ENCODE measurements at places on chromosomes 1 and 21.

DNA sequence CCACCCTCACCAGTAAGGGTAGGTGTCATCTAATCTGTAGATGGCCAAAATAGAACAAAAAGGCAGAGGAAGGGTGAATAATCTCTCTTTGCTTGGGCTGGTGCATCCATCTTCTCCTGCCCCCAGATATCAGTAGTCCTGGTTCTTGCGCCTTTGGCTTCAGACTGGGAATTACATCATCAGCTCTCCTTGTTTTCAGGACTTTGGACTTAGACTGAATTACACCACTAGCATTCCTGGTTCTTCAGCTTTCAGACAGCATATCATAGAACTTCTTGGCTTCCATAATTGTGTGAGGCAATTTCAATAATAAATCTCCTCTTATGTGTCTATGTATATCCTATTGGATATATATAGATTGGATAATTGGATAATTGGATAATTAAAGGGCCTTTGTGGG lies 403.0 kb upstream of the USP24 start:
- DNase-seq: no peak

GRCh38 chr21:32613436-32614043 lies 1.4 kb upstream of the CFAP298 start:
- DNase-seq: no peak

- DNase-seq: no peak
These were observed 7.6 kb upstream of the LYST start for GRCh38 chr1:235874261-235874660.

DNA sequence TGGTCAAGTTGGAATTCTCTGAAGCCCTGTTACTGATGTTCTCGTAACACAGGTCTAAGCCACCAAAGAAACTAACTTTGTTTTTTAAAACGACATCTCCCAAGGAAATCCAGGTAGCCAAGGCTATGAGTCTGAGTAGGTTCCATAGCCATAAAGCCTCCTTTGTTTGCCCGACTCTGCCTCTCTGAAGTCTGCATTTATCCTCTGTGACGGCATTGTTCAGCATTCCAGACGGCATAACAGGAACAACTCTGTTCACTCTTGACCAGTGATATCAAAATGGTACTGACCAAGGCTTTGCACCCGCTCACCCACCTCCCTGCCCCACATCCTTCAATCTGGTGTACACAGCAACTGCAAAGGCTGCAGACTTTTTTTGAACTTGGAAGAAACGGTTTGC lies 14.8 kb downstream of the URB1 start:
- DNase-seq: no peak

GRCh38 chr1:223257856-223258550 lies 106.0 kb downstream of the SUSD4 start:
- DNase-seq: no peak

DNA sequence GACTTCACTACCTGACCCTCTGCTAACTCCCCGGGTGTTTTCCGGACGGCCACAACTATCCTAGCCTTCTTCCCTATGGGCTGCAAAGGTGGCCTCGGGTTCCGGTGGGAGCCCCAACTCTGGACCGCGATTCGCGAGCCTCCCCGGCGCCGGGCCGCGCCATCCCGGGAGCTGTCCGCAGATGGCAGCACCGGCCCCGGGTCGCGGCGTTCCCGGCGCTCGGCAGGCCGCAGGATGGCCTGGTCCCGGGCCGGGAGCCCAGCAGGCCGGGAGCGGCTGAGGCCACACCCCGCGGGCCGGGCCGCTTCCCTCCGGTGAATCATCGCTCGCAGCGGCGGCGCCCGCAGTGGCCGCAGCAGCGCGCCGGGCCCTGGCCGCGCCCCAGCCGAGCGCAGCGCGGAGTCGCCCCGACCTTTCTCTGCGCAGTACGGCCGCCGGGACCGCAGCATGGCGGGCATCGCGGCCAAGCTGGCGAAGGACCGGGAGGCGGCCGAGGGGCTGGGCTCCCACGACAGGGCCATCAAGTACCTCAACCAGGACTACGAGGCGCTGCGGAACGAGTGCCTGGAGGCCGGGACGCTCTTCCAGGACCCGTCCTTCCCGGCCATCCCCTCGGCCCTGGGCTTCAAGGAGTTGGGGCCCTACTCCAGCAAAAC lies at the start of gene CAPN2:
CAPN2 (plus strand) TSS at position 346 of the 656 bp plus-strand sequence; CDS start at position 448, 102 bp downstream.
- DNase-seq: peak; percentile 26

GRCh38 chr21:45516671-45517151 lies 25.5 kb downstream of the SLC19A1 start:
- DNase-seq: no peak

GRCh38 chr1:67144696-67145095 lies 9.9 kb upstream of the C1orf141 start:
- DNase-seq: no peak

DNA sequence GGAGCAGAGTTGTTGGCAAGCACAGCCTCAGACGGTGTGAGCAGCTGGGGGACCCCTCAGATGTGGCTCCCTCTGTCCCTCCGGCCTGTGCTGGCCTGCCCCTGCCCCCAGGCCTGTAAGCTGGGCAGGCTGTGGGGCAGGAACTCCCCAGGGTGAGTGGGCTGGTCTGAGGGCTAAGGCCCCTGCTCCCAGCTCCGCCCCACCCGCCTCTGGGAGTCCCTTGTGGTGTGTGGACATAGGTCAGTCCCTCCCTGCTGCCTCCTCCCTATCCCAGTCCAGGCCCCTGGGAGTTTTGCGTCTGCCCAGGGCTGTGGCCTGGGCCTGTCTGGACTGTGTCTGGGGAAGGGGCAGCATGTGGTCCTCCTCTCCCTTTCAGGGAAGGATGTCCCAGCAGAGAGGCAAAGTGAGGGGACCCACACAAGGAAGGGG lies 3.6 kb upstream of the VWA1 start:
- no peak for DNase-seq

DNA sequence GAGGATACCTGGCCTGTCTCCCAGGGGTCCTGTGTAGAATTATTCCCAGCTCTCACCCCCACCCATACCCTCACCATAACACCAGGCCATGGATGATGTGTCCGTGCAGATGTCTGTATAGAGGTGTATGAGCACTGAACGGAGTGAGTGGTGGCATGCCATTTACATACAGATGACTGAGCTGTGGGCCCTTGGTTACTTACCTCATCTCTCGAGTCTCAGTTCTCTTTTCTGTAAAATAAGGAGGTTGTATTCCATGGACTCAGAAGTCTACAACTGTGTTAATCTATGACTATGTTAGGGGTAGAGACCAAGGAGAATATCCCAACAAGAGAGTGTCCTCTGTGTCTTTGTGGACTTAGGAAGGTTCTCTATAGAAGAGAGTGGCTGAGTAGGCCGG lies 65.6 kb upstream of the CD1D start:
- DNase-seq: no peak

DNA sequence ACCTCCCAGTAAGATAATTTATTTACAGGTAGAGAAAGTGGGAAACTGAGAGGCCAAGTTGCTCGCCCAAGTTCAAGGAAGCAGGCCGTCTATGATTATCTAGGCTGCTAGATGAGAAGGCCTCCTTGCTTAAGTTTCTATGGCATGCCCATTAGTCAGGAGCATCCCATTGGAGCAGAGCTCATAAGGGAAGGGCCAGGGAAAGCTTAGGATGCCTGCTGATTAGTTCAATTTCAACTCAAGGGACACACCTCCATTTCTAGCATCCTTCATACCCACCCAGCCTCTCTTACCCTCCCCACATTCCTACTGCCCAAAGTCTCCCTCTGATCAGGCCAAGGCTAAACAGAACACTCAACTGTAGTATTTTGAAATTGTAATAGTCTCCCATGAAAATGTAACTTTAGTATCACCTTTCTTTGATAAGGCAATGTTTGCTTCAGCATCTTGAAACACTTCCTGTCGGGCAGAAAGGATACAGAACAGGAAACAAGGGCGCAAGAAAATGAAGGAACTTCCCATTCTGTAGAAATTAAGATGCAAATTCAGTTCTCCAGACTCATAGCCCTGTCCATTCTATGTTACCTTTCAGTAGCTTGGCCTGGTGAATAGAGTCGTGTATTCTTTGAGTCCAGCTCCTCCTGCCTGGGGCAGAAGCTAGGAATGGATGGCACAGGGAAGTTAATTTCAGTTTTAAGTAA lies 46.3 kb upstream of the TARBP1 start:
- no peak for DNase-seq

DNA sequence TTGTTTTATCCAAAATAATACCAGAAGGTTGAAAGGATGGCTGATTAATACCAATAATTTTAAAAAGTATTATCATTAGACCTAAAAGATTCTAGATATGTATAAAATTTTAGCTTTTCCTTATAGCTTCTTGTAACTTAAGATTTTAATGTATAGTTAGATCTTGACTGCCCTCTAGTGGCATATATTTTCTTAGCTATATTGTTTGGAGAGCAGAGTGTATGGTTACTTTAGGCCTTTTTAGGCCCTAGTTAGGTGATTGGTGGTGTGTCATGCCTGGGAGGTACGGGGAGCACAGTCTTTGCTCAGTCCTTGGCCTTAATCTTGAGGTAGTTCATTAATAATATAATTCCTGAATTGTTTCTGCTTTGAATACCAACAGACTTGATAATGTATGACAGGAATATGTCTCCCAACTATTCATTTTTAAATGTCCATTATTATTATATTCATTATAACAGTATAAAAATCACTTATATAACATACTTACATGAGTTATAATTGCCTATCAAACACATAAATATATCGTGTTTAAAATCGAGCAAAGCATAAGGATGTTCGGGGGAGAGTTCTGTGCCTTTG lies 328.4 kb downstream of the ZP4 start:
- DNase-seq: no peak

DNA sequence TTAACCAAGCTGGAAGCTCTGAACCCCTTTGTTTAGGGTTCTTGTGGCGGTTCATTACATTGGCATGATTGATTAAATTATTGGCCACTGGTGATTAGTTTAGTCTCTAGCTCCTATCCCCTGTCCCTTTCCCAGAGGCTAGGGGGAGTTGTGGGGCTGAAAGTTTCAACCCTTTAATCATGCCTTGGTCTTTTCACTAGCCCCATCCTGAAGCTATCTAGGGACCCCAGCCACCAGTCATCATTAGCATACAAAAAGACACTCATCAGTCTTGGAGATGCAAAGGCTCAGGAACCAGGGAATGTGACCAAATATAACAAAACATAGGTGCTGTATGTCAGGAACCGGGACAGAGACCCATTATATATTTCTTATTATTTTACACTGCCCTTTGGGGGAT lies 34.7 kb upstream of the SNX27 start:
- DNase-seq: no peak

DNA sequence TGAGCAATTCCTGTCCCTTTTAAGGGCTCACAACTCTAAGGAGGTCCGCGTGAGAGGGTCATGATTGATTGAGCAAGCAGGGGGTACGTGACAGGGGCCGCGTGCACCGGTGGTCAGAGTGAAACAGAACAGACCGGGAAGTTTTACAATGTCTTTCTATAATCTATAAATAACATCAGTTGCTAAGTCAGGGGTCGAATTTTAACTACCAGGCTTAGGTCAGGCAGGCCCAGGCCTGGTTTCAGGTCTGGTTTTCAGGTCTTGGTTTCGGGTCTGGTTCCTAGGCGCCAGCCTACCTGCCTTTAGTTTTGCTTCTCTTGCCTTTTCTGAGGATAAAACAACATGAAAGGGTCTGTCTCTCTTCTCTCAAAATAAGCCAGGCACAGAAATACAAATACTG lies 476.0 kb upstream of the CAMK1G start:
- DNase-seq: no peak

- no peak for DNase-seq
These were observed at the start of gene ELF3 for GRCh38 chr1:202010180-202011015. Gene ELF3, plus strand, starts transcription at chr1:202010587. Its CDS starts 550 bp downstream, at chr1:202011137.

- DNase-seq: no peak
These were observed 86.8 kb downstream of the TEX35 start for GRCh38 chr1:178599745-178600144.

GRCh38 chr1:180670681-180671080 lies 38.9 kb downstream of the XPR1 start:
- no peak for DNase-seq

- no peak for DNase-seq
These were observed 254.0 kb downstream of the BRINP2 start for GRCh38 chr1:177424744-177425143.

- DNase-seq: no peak
These were observed 45.2 kb downstream of the SCYL3 start for GRCh38 chr1:169848456-169848855.

GRCh38 chr1:15276691-15277446 lies 29.8 kb downstream of the FHAD1 start:
- no peak for DNase-seq

- DNase-seq: no peak
These were observed 32.2 kb downstream of the MRAP start for GRCh38 chr21:32330784-32331311.

DNA sequence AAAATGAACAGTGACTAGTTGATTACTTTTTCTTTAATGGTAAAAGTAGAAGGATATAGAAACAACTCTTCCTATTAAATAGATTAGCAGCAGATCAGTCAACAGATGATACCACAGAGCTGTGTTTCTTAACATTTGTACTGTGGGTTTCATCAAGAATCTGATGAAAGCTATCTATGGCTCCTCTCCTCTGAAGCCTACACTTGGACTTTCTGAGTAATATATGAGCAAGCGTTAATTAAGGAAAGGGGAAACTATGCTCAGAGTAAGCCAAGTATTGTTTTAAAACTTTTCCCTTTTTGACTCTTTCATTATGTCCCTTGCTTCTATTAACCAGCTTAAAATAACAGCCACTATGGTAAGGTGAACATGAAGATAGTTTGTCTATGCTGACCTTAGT lies 10.8 kb downstream of the ARID4B start:
- DNase-seq: no peak

GRCh38 chr1:26702680-26703038 lies 6.8 kb downstream of the ARID1A start:
- DNase-seq: no peak

GRCh38 chr1:31936278-31936980 lies 1.7 kb downstream of the PTP4A2 start:
- no peak for DNase-seq

GRCh38 chr1:17844185-17844826 lies 89.2 kb downstream of the ACTL8 start:
- no peak for DNase-seq

DNA sequence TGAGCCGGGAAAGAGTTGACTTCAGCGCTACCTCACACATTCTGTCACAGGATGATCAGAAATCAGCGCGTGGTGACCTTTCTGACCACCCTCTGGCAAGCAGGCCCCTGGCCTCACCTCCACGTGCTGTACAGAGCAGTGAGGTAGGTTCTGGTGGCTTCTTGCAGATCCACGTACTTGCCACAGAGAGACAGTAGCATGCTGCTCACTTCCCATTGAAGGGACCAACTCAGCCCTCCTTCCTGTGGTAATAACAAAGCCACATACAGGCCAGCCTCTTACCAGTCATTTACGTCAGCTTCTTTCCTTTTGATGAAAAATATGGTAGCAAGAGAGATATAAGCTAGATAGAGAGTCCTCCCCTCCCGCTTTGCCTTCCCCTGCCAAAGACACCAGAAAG lies 200.7 kb downstream of the CHRM3 start:
- no peak for DNase-seq
